ENCODE measurements at places on chromosomes 11 and 22.

DNA sequence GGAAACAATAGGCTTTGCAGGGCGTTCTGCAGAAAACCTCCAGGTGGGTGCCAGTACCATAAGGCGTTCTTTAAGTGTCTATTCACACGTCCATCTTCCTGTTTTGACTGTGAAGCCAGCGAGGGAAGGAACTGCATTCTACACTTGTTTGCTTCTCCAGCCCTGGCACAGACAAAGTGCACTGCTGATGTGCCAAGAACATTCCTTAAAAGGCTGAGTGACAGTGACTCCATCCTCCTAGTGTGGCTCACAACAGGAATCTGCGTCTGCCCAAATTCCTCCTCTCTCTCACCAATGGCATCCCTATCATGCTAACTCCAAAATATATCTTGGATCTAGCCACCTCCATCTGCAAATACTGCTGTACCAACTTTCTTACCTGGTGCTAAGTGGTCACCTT, 407.4 kb upstream of the SYN3 start:
- no peak for DNase-seq

- no peak for DNase-seq
Observed at GRCh38 chr22:40466976-40467375, 96.6 kb downstream of the SGSM3 start.

- peak; percentile 58 for DNase-seq
Observed at GRCh38 chr11:86047275-86047991, 21.5 kb downstream of the PICALM start.

- no peak for DNase-seq
Observed at GRCh38 chr11:106187860-106188456, 110.5 kb downstream of the AASDHPPT start.

GRCh38 chr22:42343531-42344081, 73.2 kb upstream of the TCF20 start:
- peak; percentile 25 for DNase-seq

- peak; percentile 82 for DNase-seq
Observed at GRCh38 chr22:42519525-42520401, at the start of gene RRP7A. Gene RRP7A (minus strand): TSS chr22:42519796. CDS start chr22:42519786, 10 bp downstream.

DNA sequence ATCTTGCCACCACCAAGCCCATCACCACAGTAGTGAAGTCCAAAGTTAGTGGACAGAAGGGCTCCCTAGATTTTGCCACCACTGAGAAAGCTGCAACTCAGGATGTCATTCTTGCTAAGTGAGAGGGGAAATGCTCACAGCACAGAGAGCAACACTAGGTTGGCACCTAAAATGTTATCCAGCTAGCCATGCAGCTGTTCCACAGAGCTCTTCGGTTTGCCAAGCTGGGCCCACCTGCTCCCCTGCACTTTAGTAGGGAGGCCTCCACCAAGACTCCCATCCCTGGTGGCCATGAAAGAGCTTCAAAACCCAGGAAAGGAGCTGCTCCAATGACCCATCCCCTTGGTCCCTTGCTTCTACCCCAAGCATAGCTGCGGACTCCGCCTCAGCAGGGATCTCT, 63.8 kb downstream of the TRIM29 start:
- DNase-seq, result no peak

GRCh38 chr11:105862736-105863367, 159.2 kb downstream of the MSANTD4 start:
- peak; percentile 36 for DNase-seq

- peak; percentile 27 for DNase-seq
Observed at GRCh38 chr11:105000167-105000566, 22.8 kb downstream of the CASP5 start.

DNA sequence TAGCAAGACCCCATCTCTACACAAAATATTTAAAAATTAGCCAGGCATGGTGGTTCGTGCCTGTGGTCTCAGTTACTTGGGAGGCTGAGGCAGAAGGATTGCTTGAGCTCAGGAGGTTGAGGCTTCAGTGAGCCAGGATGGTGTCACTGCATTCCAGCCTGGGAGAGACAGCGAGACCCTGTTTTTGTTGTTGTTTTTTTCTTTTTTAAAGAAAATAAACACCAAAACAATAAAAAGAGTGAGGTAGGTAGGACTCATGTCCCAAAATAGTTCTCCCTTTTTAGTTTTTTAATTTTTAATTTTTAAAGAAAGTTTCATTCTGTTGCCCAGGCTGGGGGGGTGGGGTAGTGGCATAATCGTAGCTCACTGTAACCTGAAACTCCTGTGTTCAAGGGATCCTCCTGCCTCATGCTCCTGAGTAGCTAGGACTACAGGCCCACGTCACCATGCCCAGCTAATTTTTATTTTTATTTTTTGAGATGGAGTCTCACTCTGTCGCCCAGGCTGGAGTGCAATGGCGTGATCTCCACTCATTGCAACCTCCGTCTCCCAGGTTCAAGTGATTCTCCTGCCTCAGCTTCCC, 25.5 kb upstream of the MALAT1 start:
- no peak for DNase-seq

GRCh38 chr11:596374-596773, 19.4 kb downstream of the IRF7 start:
- no peak for DNase-seq

GRCh38 chr11:95708681-95709080, 80.9 kb downstream of the FAM76B start:
- DNase-seq, result no peak
